ENCODE measurements at places on chromosomes 13 and 19.

- no peak for DNase-seq
Observed at GRCh38 chr13:83880275-83881139, 1.8 kb downstream of the SLITRK1 start.

GRCh38 chr19:48591021-48591420 is 15.5 kb upstream of the SPACA4 start:
- no peak for DNase-seq

DNA sequence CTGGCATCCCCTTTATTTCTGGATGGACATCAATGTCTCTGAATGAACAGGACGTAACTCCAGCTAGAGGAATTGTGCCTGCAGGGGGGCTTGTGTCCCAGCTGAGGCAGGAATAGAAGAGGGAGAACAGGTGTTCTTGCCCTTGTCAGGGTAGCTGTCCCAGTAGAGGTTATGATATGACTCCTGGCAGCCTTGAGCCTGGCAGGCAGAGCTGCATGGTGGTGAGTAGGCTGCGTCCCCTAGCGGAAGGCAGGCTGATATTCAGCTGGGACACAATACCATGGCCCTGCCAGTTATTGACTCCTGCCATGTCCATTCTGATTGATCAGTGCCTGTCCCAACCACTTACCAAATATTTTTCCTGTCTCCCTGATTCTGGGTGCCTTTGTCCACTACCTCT is 197.2 kb downstream of the RAP2A start:
- DNase-seq = no peak

DNA sequence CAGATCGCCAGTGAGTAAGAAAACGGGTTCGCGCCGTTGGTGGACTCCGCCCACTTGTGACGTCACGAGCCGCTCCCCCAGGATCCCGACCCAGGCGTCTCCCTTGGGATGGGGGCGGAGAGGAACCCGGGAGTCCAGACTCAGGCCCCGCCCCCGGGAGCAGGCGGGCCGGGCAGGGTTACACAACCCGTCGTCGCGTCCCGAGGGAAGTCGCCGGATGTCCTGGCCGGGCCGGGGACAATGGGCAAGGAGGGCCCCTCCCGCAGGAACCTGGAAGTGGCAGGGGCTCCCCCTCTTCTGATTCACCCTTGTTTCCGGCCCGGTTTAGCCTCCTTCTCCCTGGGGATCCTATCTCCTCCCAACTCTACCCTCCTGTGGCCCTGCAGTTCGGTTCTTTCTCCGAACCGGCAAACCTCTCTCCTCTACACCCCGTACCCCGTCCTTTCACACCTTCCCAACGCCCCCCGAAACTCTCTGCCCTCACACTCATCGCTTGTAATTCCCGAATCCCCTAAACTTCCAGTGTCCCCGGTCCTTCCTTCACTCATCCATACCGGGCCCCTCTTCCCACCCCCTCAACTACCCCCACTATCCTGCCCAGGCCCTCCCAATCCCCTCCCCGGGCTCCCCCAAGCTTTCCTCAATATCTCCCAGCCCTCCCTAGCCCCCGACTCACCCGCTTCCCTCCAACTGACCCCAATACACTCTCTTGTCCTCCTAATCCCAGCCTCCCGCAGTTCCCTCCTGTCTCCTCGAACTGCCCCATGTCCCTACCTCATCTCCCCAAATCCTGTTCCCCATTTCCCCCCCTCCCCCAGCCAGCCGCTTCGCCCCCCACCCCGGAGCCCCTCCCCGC is 20.0 kb upstream of the ERCC1 start:
- peak; percentile 53 for DNase-seq

- no peak for DNase-seq
Observed at GRCh38 chr19:43684326-43684725, 14.4 kb upstream of the PLAUR start.

DNA sequence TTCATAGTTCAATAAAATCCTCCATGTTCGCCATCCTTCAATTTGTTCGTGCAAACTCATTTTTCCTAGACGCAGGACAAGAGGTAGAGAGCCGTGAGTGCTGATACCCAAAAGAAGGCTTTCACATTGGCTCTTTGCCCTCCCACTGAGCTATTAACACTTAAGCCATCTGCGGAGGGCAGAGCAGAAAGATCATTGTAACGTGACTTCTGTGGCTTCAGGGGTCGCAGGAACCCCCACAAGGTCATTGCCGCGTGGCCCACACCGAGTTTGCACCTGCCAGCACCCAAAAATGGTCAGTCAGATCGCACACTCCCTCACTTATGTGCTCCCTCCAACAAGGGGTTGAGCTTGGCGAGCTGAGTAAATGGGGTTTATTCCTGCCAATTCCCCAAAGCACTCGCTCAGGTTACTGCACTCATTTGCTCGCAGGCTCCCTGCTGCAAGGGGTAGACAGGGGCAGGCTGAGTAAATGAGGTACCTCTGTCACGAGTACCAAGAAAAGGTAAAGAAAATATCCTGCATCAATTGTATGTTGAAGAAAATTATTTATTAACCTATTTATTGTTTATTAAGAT is 144.1 kb downstream of the PRR20E start:
- no peak for DNase-seq

DNA sequence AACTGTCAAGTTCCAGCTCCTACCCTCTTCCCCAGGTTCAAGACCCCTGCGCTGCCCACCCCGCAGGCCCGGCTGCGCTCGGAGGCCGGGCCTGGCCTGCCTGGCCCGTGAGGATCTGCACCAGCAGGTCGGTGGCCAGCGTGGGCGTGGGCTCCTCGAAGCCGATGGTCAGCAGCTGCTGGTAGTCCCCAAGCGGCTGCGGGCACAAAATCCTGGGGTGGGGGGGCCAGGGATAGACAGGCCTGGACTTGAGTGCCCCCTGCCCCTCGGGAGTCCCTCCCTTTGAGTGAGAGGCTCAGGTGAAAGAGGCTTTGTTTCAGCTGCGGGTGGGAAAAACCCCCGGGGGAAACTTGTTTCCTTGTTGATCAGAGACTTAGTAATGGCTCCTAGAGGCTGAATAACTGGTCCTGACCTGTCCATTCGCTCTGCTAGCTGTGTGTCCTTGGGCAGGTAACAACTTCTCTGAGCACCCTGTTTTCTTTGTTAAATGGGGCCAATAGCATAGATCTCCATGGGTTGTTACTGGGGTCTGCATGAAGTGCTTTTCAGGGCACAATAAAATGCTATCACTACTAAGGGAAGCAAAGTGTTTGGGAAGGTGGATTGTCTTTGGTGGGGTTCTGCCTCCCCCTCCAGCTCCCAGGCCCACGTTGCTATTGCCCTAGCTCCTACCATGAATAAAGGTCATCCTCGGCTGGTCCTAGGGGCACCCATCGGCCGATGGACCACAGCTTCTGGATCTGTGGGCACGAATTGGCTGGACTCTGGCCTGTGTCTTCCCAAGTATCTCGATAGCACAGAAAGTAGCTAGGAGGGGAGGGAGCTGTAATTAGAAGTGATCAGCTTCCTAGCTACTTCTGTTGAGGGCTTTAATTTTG is 3.5 kb downstream of the C19orf67 start:
- peak; percentile 27 for DNase-seq

GRCh38 chr13:45215392-45216077 is 14.7 kb upstream of the KCTD4 start:
- DNase-seq = no peak

- DNase-seq = peak; percentile 75
Observed at GRCh38 chr19:991174-991931, 7.2 kb downstream of the WDR18 start.

- DNase-seq = no peak
Observed at GRCh38 chr19:46480415-46480814, 9.1 kb upstream of the PNMA8A start.

DNA sequence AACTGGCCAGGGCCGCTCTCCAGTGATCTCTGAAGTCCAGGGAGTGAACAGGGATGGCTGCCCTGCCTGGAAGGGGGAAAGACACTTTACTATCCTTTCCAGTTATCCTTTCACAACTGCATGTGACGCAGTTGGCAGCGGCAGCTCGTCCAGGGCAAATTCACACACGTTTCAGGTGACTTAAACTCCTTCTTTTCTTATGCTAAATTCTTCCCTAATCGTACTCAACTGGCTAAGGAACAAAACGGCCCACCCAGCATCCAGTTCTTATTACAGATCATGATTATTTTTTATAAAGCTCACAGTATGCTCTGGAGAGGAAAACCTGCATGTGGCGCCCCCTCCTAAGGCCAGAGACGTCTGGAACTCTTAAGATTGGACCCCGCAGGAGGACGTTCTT is 767.1 kb downstream of the UQCRFS1 start:
- DNase-seq = no peak
